Epithelial cell of proximal tubule (primary cell): ENCODE measurements at places on chromosomes 5 and 9.

- DNase-seq, result no peak
These were observed 489.8 kb downstream of the SEMA5A start for GRCh38 chr5:9056046-9056445.

DNA sequence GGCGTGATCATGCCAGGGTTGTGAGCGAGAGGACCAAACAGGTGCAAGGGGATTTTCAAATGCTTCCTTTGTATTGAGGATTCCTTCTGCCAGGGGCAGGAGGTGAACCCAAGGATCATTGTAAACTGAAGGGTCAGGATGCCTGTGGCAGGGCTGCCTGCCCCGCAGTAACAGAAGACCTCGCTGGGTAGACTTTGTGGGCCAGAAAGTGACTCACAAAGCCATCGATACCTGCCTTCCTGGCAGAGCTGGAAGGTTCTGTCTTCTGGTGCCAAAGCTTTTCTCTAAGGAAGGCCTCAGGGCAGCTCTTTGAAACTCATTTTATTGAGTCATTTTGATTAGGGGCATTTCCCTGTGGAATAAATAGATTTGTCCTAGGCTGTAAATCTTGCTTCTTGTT is 223.4 kb downstream of the ICE1 start:
- no peak for DNase-seq

DNA sequence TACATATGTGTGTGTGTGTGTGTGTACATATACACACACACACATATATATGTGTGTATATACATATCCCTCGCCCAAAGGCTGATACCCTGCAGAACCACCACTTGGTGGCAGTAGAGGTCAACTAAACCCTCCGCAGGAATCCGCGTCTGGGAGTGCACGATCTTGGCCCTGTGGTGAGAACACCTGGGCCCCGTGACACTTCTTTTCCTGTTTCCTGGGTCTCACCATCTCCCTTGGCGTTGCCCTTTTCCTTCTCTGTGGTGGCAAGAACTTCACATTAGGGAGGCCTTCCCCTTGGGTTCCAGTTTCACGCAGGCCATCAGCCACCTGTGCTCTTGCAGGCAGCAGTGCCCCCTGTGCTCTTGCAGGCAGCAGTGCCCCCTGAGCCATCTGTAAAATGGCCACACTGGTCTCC is 8.2 kb downstream of the IL9 start:
- DNase-seq, result no peak

GRCh38 chr9:15542624-15543023 is 10.2 kb upstream of the CCDC171 start:
- DNase-seq, result no peak

GRCh38 chr5:124546643-124547042 is 199.8 kb downstream of the ZNF608 start:
- no peak for DNase-seq

DNA sequence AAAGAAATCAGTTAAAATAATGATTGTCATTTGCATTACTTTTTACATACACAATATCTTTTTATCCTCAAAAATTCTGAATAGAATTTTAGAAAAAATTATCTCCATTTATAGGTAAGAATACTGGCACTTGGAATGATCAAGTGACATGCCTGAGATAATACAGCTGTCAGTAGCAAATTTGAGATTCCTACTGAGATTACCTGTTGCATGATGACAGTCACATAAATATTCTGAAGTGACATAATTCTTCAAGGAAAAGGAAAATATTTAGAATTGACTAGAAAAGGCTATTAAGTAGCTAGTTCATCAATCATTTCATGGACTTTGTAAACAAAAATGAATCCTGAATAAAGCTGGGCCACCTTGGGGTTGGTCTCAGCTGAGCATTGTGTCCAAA is 15.2 kb upstream of the ENC1 start:
- no peak for DNase-seq

DNA sequence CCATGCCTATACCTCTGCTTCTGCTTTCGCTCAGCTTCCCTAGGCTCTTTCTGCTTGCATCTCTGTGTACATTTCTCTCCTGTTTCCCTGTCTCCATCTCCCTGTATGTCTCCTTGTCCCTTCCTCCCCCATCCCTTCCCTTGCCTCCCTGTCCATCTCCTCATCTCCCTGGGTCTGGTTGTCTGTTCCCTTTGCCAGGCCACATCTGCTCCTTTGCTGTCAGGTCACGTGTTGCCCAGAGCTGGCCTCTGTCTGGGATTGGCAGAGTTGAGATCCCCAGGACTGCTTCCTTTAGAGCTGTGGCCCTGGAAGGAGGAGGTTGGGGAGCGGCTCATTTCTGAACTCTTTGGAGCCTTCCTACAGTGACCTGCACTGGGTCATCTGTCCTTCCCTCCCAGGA is 31.8 kb upstream of the PTGS1 start:
- DNase-seq, result no peak

GRCh38 chr9:99134893-99135341 is 30.0 kb downstream of the TGFBR1 start:
- DNase-seq, result peak; percentile 20

DNA sequence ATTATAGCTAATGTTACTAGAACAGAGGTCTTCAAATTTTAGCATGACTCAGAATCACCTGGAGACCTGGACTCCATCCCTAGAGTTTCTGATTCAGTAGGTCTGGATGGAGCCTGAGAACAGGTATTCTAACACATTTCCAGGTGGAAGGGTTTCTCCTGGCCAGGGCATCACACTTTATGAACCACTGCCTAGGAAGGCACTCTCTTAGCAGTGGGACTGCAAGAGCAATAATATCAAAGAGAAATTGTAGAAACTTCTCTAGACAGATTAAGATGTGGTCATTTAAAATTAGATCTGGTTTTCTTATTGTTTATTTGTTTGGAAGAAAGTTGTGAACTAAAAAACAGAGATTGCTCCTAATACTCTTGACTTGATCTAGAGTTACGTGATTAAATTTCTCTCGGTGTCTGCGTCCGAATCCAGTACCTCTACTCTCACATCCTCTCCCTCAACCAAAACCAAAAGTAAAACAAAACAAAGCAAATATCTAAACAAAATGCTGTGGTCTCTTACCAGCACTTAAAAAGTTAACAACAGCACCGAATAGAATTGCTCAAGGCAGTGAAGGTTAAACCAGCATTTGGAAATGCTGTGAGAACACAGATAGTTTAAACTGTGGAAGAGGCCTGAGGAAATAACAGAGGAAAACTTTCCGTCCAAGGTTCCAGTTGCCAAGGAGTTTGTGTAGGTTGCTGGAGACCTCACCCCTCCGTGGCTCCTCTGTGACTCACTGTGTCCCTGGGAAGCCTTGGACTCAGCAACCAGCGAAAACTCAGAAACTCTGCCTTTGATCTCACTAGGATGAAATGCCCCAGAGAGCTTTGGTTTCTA is 193.4 kb downstream of the ARRDC3 start:
- no peak for DNase-seq

DNA sequence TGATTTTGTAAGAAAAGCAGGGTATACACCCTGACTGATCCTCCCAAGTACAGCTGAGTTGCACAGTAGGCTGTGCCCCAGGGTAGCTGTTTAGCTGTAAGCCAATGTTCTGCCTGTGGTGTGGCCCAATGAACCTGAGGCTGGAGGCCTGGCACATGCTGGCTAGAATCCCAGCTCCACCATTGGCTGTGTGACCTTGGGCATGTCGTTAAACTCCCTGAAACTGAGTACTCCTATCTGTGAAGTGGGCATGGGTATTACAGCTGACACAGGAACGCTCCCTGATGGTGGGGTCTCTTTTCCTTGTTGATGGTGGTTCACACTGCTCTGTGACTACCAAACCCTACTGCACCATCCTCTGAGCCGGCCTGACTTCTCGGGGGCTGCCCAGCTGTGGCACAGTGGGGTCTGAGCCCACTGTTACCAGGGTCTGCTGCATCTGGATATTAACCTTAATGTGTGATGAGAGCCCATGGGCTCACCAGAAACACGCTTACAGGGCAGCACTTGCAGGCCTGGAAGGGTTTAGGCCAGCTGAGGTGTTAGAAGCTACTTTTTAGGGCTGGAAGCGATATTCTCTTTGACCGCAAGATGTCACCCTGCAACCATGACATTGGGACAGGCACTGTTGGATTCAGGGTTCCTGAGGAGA is 7.0 kb upstream of the GADD45G start:
- DNase-seq, result no peak

GRCh38 chr9:24095246-24095645 is 269.2 kb upstream of the ELAVL2 start:
- no peak for DNase-seq

DNA sequence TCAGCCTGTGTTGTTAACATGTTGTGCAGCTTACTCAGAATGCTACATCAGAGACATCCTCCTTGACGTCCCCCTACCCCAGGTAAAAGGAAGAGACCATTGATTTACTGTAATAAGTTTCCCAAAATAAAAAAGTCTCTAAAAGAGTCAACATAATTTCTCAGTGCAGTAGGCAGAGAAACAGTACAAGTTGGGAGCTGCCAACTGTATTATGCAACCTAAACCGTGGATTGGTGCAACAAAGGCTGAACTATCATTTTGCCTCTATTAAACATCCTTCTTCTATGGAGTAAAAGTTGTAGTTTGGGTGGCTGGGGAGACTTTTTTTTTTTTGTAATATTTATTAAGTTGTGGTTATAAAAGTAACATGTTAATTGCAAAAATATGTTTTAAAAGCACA is 208.0 kb downstream of the NR3C1 start:
- no peak for DNase-seq

DNA sequence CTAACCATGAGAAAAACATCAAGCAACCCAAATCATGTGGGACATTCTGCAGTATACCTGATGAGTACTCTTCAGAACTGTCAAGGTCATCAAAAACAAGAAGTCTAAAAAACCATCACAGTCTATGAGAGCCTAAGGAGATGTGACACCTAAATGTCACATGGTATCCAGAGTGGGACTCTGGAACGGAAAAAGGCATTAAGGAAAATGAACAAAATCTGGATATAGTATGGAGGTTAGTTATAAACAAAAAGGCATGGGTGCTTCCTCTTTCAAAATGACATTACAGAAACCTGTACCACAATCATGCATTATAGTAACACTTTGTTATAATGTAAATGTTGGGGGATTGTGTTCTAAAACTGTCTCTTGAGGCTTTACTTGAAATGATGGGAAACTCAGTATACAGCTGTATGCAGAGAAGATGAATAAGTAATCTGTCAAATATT is 47.4 kb downstream of the PRKACG start:
- no peak for DNase-seq

GRCh38 chr5:133229931-133230664 is 178.3 kb downstream of the HSPA4 start:
- no peak for DNase-seq

- no peak for DNase-seq
These were observed 62.6 kb downstream of the SUSD1 start for GRCh38 chr9:112112519-112112918.

DNA sequence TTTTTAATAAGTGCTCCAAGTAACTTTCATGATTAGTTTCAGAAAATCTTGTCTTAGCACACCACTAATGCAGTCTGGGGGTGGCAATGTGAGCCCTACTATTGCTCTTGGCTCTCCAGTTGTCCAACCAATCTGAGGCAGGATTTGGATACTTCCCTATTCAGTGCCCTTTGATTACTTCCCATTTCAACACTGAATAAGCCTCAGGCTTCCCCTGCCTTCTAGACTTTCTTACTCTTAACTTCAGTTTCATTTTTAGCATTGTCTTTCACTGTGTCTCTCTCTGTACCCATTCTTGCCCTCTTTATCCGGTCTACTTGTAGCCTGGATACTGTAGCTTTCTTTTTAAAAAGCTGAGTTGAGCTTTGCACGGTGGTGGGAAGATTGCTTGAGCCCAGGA is 186.1 kb downstream of the C9orf152 start:
- DNase-seq, result no peak

- no peak for DNase-seq
These were observed 144.1 kb upstream of the ACTBL2 start for GRCh38 chr5:57626703-57627102.

GRCh38 chr5:17819783-17820182 is 185.5 kb downstream of the TAF11L14 start:
- DNase-seq, result no peak

- no peak for DNase-seq
These were observed 70.0 kb upstream of the KLF9 start for GRCh38 chr9:70484232-70485130.

- no peak for DNase-seq
These were observed 31.2 kb upstream of the RAD23B start for GRCh38 chr9:107251756-107252322.

DNA sequence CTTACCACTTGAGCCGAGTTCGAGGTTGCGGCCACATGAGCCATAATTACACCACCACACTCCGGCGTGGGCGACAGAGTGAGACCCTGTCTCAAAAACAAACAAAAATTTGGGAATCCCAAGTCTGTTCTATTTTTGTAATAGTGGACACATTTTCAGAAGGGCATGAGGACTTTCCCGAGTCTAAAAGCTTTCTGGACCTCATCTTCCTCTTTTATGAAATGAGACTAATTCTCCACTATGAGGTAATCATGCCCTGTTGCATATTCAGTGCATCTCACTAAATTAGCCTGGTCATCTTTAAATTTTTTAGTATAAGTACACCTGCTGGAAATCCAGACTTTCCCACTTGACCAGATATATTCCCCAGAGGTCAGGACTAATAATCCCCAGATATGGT is 55.7 kb downstream of the GGTA1 start:
- no peak for DNase-seq

DNA sequence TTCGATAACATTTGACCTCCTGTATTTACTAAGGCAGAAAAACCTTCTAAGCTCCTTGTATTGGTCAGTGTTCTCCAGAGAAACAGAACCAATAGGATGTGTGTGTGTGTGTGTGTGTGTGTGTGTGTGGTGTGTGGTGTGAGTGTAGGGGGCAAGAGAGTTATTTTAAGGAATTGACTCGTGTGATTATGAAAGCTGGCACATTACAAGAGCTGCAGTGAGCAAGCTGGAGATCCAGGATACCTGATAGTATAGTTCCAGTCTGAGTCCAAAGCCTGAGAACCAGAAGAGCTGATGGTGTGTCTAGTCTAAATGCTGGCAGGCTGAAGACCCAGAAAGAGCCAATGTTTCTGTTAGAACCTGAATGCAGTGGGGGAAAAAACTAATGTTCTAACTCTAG is 21.2 kb upstream of the PIK3R1 start:
- DNase-seq, result no peak

- DNase-seq, result no peak
These were observed 51.4 kb downstream of the COL23A1 start for GRCh38 chr5:178538741-178539229.

DNA sequence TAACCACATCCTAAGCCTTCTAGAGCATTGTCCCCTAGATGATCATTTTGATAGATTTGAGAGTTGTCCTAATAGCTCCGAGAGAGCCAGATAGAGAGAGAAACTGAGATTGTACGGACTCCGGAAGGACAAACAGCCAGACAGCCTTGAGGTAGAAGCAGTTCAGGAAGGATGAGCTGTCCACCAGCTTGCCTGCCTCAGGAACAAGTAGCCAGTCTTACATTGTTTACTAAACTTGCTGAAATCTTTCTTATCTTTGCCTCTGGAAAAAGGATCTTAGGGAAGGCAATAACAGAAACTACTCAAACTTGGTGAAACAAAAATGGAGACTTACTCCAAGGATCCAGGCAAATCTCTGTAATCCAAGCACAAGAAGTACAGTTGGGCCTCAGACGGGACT is 39.0 kb upstream of the SAP30L start:
- DNase-seq, result no peak

DNA sequence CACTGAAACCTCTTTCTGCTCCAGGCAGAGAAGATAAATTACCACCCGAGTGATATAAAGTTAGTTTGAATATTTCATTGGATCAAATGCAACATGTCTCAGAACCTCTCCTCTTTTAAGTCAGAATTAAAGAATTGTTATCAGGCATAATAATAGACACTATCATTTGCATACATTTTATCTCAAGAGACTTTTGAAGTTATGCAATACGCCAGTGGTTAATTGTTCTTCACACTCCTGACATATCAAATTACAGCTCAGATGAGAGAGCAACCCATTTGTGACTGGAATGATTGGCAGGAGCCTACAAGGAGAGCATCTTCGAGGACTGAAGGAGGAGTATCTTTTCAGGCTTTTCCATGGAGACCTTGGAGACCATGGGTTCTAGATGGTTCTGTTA is 452.2 kb downstream of the KDM4C start:
- no peak for DNase-seq
